ENCODE measurements at places on chromosomes 16 and 17.

- DNase-seq, result no peak
Observed at GRCh38 chr17:58387834-58388233, 29.5 kb downstream of the RNF43 start.

DNA sequence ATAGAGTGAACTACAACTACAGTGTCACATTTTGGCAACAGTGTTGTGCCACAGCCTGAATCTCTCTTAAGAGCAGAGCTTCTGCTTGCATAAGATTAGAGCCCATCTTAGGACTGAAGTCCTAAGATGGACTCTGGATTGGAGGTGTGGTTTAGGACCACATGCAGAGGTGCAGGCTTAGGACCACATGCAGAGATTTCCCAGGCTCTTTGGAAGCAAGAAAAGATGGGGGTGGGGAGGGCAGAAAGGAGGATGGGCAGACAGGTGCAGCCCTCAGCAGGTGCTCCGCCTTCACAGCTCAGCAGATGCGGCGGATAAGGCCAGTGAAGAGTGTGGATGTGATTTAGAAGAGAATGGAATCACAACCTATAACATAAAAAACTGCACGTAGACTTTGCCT lies 128.7 kb downstream of the TANGO6 start:
- DNase-seq, result no peak

- DNase-seq, result no peak
Observed at GRCh38 chr17:35791681-35792350, 3.6 kb downstream of the MMP28 start.

DNA sequence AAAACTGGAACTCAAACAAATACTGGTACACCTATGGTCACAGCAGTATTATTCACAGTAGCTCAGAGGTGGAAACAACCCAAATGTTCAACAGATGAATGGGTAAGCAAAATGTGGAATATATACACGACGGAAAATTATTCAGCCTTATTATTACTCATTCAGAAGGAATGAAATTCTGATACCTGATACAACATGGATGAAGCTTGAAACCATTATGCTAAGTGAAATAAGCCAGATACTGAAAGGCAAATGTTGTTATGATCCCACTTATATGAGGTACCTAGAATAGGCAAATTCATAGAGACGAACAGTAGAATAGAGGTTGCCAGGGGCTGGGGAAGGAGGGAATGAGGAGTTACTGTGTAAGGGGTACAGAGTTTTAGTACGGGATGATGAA lies 27.1 kb upstream of the MYLK3 start:
- no peak for DNase-seq

Measured in T-cell (primary cell).